ENCODE measurements at places on chromosomes 16 and 17. TPM values are rescaled to one million over a fixed set of nuclear protein-coding genes. Genes with fewer than 3 reads are reported as not detected.

DNA sequence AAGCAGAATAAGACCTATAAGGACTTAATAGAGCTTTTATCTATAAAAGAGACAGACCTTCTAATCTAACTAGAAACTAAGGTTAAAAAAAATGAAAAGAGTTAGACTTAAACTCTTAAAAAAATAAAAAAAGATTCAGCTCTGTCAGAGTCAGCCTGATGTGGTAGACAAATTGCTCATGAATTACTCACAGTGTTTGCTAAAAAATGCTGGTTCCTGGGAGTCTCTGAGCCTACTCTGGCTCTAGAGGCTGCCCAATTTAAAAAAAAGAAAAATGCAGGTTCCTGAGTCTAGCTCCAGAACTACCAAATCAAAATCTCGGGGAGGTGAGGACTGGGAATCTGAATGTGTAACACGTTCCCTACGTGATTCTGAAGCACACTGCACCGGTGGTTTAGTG lies 18.1 kb downstream of the SOST start:
- no peaks in the 10 kb centered on the region for H3K36me3 ChIP-seq
- no peak overlapping the region for H3K4me3 ChIP-seq
- H3K4me1 ChIP-seq = peaks cover 7% of the 10 kb centered on the region
- H3K27ac ChIP-seq = no peak overlapping the region
- peaks cover 5% of the 10 kb centered on the region for H3K27me3 ChIP-seq

DNA sequence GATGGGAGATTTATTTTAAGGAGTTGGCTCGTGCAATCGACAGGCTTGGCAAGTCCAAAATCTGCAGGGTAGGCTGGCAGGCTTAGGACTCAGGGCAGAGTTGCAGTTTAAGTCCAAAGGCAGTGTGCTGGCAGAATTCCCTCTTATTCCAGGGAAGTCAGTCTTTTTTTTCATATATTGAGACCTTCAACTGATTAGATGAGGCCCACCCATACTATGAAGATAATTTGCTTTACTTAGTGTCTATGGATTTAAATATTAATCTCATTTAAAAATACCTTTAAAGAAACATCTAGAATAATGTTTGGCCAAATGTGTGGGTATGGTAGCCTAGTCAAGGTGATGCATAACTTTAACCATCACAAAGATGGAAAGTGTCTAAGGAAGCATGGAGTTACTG lies 99.8 kb downstream of the CNTNAP4 start:
- no peak for DNase-seq
- H3K4me1 ChIP-seq = no peaks in the 10 kb centered on the region
- no peak overlapping the region for H3K27ac ChIP-seq
- no peak overlapping the region for H3K4me3 ChIP-seq
- H3K27me3 ChIP-seq = no peaks in the 10 kb centered on the region

Gene KRTAP4-4
- total RNA-seq = not detected

GRCh38 chr16:79269211-79269863 lies 331.2 kb downstream of the MAF start:
- no peaks in the 10 kb centered on the region for H3K36me3 ChIP-seq
- no peak overlapping the region for H3K27ac ChIP-seq
- no peak overlapping the region for H3K4me3 ChIP-seq
- H3K27me3 ChIP-seq = peaks cover 15% of the 10 kb centered on the region
- H3K4me1 ChIP-seq = peaks cover 10% of the 10 kb centered on the region
